ENCODE measurements at places on chromosomes 7 and 10.

DNA sequence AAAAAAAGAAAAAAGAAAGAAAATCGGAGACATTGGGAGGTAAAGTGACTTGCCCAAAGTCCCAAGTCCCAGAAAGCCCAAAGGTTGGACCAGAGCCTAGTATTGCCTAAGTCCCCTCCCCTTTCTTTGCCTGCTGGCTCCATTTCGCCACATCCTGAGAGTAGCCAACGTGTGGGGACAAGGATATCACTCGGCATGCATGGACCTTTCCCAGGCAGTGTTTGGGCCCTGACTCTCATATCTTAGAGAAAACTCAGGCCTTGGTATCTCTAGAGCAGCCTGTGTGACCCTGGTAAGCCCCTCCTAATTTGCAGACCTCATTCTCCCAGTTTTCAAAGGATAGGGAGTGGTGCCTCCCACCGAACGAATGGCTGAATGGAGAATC is 294.2 kb upstream of the ZMIZ1 start:
- H3K27me3 ChIP-seq, result no peaks in the 10 kb centered on the region
- H3K4me1 ChIP-seq, result peaks cover 24% of the 10 kb centered on the region

- peaks cover 11% of the 10 kb centered on the region for H3K36me3 ChIP-seq
- no peak overlapping the region for H3K27ac ChIP-seq
- no peak for DNase-seq
- no peaks in the 10 kb centered on the region for H3K27me3 ChIP-seq
These were observed 30.9 kb downstream of the COL1A2 start for GRCh38 chr7:94425546-94425945.

GRCh38 chr10:17174626-17175025 is 26.8 kb downstream of the TRDMT1 start:
- no peaks in the 10 kb centered on the region for H3K36me3 ChIP-seq
- no peaks in the 10 kb centered on the region for H3K4me1 ChIP-seq
- no peaks in the 10 kb centered on the region for H3K27me3 ChIP-seq
- H3K4me3 ChIP-seq, result no peak overlapping the region

GRCh38 chr10:37734971-37735370 is 122.4 kb downstream of the ZNF248 start:
- no peaks in the 10 kb centered on the region for H3K36me3 ChIP-seq
- DNase-seq, result no peak
- H3K4me3 ChIP-seq, result no peak overlapping the region
- H3K27me3 ChIP-seq, result no peaks in the 10 kb centered on the region
- H3K27ac ChIP-seq, result no peak overlapping the region
- H3K4me1 ChIP-seq, result no peaks in the 10 kb centered on the region

GRCh38 chr10:14676732-14677131 is 98.0 kb downstream of the FAM107B start:
- no peak overlapping the region for H3K4me3 ChIP-seq
- H3K36me3 ChIP-seq, result no peaks in the 10 kb centered on the region
- DNase-seq, result no peak
- H3K27me3 ChIP-seq, result no peaks in the 10 kb centered on the region
- no peak overlapping the region for H3K27ac ChIP-seq

DNA sequence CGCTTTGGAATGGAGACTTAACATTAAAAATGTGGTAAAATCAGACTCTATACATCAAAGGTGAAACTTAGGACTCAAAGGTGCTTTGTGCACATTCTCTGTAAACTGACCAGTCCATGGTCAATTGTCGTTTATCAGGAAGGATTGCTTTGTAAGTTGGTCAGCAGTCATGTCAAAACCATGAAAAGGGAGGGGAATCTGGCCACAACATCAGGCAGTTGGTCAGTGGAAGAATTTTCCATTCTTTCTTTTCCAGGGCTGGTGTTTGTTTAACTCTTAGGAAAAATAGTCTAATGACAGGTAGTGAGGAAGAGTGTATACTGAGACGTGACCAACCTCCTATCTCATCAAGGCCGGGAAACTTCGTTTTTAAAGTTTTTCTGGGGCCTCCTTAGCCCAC is 226.5 kb downstream of the ADK start:
- DNase-seq, result no peak
- H3K36me3 ChIP-seq, result no peaks in the 10 kb centered on the region
- H3K27me3 ChIP-seq, result no peaks in the 10 kb centered on the region
- H3K27ac ChIP-seq, result no peak overlapping the region

- no peak for DNase-seq
- no peaks in the 10 kb centered on the region for H3K27me3 ChIP-seq
- H3K4me1 ChIP-seq, result no peaks in the 10 kb centered on the region
- no peak overlapping the region for H3K4me3 ChIP-seq
- no peaks in the 10 kb centered on the region for H3K36me3 ChIP-seq
- no peak overlapping the region for H3K27ac ChIP-seq
These were observed 163.5 kb downstream of the ADRA2A start for GRCh38 chr10:111240348-111240747.

DNA sequence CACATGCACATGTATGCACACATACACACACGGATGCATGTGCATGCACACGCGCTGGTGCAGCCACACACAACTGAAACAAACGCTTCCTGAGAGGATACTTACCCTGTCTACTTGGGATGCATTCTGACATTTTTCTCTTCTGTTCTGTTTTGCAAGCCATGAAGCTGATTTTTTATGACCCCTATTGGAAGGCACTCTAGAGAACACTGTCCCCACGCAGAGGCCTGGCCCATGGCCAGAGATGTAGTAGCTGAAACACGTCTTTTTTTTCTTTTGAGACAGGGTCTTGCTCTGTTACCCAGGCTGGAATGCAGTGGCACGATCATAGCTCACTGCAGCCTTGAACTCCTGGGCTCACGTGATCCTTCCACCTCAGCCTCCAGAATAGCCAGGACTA is 47.9 kb downstream of the VWA2 start:
- peaks cover 29% of the 10 kb centered on the region for H3K36me3 ChIP-seq
- no peaks in the 10 kb centered on the region for H3K4me1 ChIP-seq
- no peak overlapping the region for H3K4me3 ChIP-seq
- no peak overlapping the region for H3K27ac ChIP-seq

GRCh38 chr7:17070231-17070708 is 188.5 kb upstream of the AGR3 start:
- no peak for DNase-seq
- H3K36me3 ChIP-seq, result no peaks in the 10 kb centered on the region
- no peaks in the 10 kb centered on the region for H3K27me3 ChIP-seq
- no peak overlapping the region for H3K4me3 ChIP-seq
- no peaks in the 10 kb centered on the region for H3K4me1 ChIP-seq
- H3K27ac ChIP-seq, result no peak overlapping the region

- peaks cover 13% of the 10 kb centered on the region for H3K4me1 ChIP-seq
- peaks cover 83% of the 10 kb centered on the region for H3K27me3 ChIP-seq
- no peak overlapping the region for H3K27ac ChIP-seq
- no peaks in the 10 kb centered on the region for H3K36me3 ChIP-seq
- H3K4me3 ChIP-seq, result peak overlapping the region; percentile 33
These were observed 634 bp downstream of the HECW1 start for GRCh38 chr7:43112941-43113621.

- peaks cover 17% of the 10 kb centered on the region for H3K4me1 ChIP-seq
- H3K4me3 ChIP-seq, result no peak overlapping the region
- H3K27ac ChIP-seq, result no peak overlapping the region
- no peaks in the 10 kb centered on the region for H3K27me3 ChIP-seq
These were observed 12.5 kb upstream of the INTS1 start for GRCh38 chr7:1516586-1517251.

GRCh38 chr10:132362151-132362611 is 30.2 kb downstream of the LRRC27 start:
- no peaks in the 10 kb centered on the region for H3K4me1 ChIP-seq
- H3K27me3 ChIP-seq, result no peaks in the 10 kb centered on the region
- H3K4me3 ChIP-seq, result no peak overlapping the region
- no peak overlapping the region for H3K27ac ChIP-seq
